ENCODE measurements at places on chromosomes 3 and 15. TPM values are rescaled to one million over a fixed set of nuclear protein-coding genes. Genes with fewer than 3 reads are reported as not detected.

Gene IL17RE
- total RNA-seq: 25.5 TPM

Gene ISL2
- 7.6 TPM for total RNA-seq

Gene ITIH1
- 0.47 TPM for total RNA-seq

Gene ECE2
- not detected for total RNA-seq

Gene SMCO1
- not detected for total RNA-seq

Gene KIF15
- total RNA-seq: 17.0 TPM

Gene TP53BP1
- total RNA-seq: 36.2 TPM

Gene DUOXA1
- total RNA-seq: not detected

Gene SLCO2A1
- total RNA-seq: not detected

Gene GOLGA8J
- total RNA-seq: not detected

Gene BUB1B
- 39.0 TPM for total RNA-seq

Gene BOC
- 0.07 TPM for total RNA-seq

Gene ANKRD63
- 0.56 TPM for total RNA-seq

Gene TMC3
- not detected for total RNA-seq

Gene SPTBN5
- total RNA-seq: 0.64 TPM

Gene ZNF620
- total RNA-seq: 13.6 TPM

Gene STXBP5L
- not detected for total RNA-seq

Gene MINAR1
- 2.2 TPM for total RNA-seq

Gene CTXN2
- not detected for total RNA-seq

Gene ZNF35
- total RNA-seq: 11.8 TPM

Gene MFGE8
- total RNA-seq: 35.5 TPM

Gene ADAMTS7
- 1.4 TPM for total RNA-seq

Gene BCL6
- total RNA-seq: 28.3 TPM

Gene LSAMP
- total RNA-seq: 0.90 TPM

Gene RBP2
- total RNA-seq: not detected

Gene EAF1
- 23.9 TPM for total RNA-seq

Gene APOD
- not detected for total RNA-seq

Gene GPR176
- total RNA-seq: 10.2 TPM

Gene CADPS
- 0.54 TPM for total RNA-seq

Gene GOLIM4
- 46.5 TPM for total RNA-seq

Gene PLA1A
- 0.99 TPM for total RNA-seq

Gene HYAL3
- 4.3 TPM for total RNA-seq

Data from Calu3 (cell line).